ENCODE measurements at places on chromosomes 2 and 18.

- DNase-seq: no peak
These were observed 118.7 kb downstream of the VAPA start for GRCh38 chr18:10032331-10033015.

DNA sequence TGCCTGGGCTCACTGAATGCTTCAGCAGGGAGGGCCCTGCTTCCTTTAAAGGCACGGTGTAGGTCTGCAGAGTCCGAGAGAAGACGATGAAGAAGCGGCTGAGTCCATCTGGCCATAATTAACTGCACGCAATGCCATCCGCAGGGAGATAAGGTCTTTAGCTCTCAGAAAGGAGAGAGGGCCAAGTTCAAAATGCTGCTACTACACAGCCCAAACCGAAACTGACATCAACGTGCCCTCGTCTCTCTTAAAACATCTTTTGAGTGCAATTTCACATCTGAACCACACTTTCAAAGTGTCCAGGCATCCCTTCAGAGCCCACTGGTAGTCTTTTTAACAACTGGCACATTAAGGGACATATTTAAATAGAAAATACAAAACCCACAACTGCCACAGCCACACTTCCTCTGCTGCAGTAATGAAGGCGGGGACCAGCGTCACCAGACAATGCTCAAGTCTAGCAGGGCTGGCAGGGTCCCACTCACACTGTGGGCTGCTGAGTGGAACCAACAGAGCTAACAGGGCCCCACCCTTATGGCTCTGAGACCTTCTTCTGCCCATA, 35.8 kb downstream of the ST3GAL5 start:
- DNase-seq: no peak

- DNase-seq: no peak
These were observed 13.5 kb upstream of the SALL3 start for GRCh38 chr18:78965917-78966792.

DNA sequence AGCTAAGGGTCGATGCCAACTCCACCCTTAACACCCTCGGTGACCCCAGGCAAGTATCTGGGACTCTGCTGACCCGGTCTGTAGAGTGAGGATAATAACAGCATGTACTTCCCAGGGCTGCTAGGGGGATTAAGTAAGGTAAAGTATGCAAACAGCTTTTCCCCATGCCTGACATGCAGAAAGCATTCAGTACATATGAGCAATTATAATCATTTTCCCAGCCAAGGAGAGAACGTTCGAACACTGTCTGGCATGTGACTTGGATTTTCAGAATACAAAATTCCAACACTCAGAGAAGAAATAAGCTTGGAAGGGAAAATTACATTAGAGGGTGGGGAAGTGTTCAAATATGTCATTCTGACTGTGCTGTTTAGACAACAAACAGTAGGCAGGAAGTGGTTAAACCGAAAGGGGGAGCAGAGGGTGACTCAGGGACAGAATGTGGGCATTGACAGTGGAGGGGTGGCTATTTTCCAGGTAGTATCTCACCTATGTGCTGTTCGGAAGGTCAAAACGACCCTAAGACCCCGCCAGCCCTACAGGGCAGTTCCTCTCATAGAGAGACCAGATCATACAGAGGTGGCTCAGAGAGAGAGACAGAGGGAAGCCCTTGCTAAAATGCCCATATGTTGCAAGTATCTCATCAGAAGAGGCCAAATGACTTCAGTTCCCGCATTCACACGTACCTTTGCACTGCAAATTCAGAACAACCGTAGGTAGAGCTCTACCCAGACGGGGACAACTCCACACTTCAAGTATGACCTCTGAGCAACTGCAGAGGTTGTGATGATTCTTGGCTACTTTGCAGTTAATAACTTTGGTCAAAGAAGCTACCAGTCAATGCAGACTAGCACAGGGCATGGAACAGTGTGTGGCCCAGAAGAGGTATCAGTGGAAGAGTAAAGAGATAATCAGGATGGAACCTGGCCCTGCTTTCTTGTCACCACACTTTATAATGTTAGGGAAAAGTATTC, 14.8 kb downstream of the ASPRV1 start:
- peak; percentile 33 for DNase-seq

DNA sequence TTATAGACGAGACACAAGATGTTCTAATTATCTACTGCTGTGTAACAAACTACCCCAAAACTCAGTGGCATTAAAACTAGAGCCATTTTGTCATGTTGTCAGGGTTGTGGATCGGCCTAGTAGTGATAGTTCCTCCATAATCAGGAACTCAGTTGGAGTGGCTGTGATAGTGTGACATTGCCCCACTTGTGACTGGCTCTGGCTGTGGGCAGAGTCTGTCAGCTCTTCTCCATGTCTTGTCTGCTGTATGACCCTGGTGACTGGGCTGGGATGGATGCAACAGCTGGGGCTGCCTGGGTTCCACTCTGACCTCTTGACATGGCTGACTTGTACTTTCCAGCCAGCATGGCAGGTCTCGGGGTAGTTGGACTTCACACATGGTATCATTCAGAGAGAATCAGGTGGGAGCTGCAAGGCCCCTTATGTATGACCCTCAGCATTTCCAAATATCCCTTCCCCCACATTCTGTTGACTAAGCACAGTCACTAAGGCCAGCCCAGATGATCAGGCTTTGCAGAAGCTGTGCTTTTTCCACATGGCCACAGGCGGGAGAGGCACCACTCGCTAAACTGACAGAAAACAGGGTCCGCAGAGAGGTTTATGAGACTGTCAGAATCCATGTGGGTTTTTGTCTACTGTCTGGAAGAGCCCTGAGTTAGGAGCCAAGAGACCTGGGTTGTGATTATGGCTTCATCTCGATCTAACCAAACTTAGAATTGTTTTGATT, 50.3 kb downstream of the SETBP1 start:
- no peak for DNase-seq

- no peak for DNase-seq
These were observed 537.9 kb upstream of the LRATD1 start for GRCh38 chr2:14094592-14094991.

GRCh38 chr18:36130039-36130831, 536 bp downstream of the ELP2 start:
- DNase-seq: no peak

- no peak for DNase-seq
These were observed 56.4 kb downstream of the FRZB start for GRCh38 chr2:182810087-182810486.
